ENCODE measurements at places on chromosomes 2 and 18.

- DNase-seq = no peak
Observed at GRCh38 chr2:205637779-205638503, 44.4 kb upstream of the NRP2 start.

- DNase-seq = no peak
Observed at GRCh38 chr2:173355866-173356508, 1.3 kb downstream of the CDCA7 start.

GRCh38 chr2:230742781-230743180 is 30.1 kb downstream of the CAB39 start:
- DNase-seq = no peak

DNA sequence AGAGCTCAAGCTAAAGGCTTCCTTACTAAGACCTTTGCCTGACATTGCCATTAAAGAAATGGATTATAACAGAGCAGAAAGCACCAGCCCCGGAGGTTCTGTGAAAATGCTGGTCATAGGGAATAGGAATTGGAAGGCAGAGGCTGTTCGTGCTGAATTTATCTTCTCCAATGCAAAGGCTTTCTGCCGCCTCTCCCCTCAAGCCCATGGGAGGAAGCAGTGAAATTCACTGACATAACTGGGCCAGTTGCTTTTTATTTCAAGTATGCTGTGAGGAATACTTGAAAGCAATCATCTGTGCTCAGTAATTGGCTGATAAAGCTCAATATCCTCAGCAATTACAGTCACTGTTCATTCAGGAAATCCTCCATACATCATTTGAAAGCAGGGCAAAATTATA is 85.4 kb upstream of the LINC00305 start:
- no peak for DNase-seq

- no peak for DNase-seq
Observed at GRCh38 chr2:172013396-172013795, 13.6 kb downstream of the METAP1D start.

- no peak for DNase-seq
Observed at GRCh38 chr18:402129-402528, 98.4 kb downstream of the COLEC12 start.

DNA sequence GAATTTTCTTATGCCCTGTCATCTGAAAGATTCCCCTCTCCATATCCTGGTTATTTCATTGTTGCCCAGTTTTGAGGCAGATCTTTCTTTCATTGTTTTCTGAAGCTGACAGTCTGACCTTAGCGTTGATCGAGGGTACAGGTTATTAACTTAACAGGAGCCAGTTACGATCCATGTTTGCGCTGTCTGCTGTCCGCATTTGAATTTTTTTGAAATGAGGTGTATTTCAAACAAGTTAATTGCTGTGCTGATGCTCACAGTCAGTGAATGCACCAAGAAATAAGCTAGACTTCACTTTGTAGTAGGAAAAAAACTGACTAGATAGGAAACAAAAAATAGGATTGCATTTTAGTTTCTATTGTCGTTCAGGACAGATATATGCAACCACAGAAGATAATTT is 34.8 kb upstream of the SPAG16 start:
- DNase-seq = no peak

GRCh38 chr2:225425284-225425683 is 25.8 kb downstream of the NYAP2 start:
- DNase-seq = no peak

DNA sequence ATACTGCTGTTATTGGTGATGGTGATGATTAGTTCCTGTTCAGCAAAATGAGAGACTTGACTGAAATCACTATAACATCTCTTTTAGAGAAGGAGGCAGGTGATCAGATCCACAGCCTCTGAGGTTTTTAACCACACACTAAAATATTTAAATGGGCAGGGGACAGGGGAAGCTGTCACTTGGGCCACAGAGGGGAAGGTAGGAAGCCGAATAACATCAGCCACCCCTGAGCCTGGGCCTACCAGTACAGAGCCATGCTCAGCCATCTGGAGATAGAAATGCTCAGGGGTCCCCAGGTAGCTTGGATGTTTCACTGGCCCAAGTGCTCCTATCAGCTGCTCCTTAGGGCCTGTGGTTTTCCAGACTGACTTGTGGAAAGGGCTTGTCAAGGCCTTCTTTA is 122.3 kb downstream of the MRO start:
- DNase-seq = no peak

- DNase-seq = no peak
Observed at GRCh38 chr2:158719403-158719802, 75.7 kb upstream of the DAPL1 start.

DNA sequence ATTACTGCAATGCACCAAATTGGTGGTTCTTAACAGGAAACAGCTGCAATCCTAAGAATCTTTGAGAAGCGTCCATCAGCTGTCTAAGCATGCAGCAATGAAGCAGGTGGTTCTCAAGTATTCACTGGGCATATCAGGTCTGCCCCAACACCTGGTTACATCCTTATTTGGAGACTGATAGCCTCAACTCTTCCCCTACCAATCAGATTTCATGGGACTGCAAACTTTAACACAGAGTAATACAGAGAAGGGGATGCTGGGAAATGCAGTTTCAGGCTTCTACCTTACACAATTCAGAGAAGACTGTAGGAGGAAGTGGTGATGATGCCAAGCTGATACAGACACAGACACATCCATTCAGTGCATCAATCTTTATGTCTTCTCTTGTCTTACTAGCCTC is 240.5 kb downstream of the BCL2 start:
- DNase-seq = no peak

GRCh38 chr2:222504719-222505118 is 80.4 kb downstream of the SGPP2 start:
- no peak for DNase-seq

- no peak for DNase-seq
Observed at GRCh38 chr2:69335311-69335710, 51.7 kb downstream of the GFPT1 start.

DNA sequence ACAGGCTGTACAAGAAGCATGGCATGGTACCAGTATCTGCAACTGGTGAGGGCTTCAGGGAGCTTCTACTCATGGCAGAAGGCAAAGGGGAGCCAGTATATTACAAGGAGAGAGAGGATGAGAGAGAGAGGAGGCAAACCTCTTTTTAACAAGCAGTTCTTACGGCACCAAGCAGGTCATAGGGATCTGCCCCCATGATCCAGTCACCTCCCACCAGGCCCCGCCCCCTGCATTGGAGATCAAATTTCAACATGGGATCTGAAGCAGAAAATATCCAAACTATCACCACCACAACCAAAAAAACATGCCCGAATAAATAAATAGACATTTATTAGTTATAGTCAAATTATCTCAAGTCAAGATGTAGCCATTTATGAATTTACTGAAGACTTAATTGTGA is 14.5 kb upstream of the SLC35F5 start:
- no peak for DNase-seq

DNA sequence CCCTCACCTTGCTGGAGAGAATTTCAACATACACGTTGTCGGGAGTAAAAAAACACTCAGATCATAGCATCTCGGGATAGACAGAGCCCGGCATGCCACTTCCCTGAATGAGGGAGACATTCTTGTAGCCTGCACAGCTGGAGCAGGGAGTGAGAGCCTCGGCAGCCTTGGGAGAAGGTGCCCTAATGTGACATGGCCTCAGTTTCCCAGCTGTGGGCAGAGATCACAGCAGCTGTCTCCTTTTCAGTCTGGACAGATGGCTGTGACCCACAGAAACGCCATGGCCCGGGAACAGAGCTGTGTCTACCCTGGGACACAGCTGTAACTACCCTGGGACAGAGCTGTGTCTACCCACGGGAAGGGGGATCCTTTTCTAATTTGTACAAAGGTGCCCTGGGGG is 55.9 kb downstream of the HS1BP3 start:
- no peak for DNase-seq

GRCh38 chr18:67081482-67082211 is 434.9 kb downstream of the DSEL start:
- no peak for DNase-seq

GRCh38 chr2:240229603-240230235 is 89.3 kb upstream of the OTOS start:
- DNase-seq = no peak

- no peak for DNase-seq
Observed at GRCh38 chr2:66696374-66696773, 261.4 kb downstream of the MEIS1 start.

- DNase-seq = no peak
Observed at GRCh38 chr2:118127250-118127649, 39.0 kb downstream of the INSIG2 start.

- no peak for DNase-seq
Observed at GRCh38 chr2:214774108-214774507, 35.4 kb downstream of the BARD1 start.

- no peak for DNase-seq
Observed at GRCh38 chr2:203720915-203721672, 14.7 kb downstream of the CD28 start.

GRCh38 chr18:44736664-44737380 is 56.1 kb downstream of the SETBP1 start:
- no peak for DNase-seq

GRCh38 chr2:96847586-96847985 is 3.8 kb upstream of the ANKRD23 start:
- DNase-seq = no peak

GRCh38 chr18:76446321-76447257 is 48.5 kb downstream of the ZNF516 start:
- no peak for DNase-seq

GRCh38 chr2:118638453-118638852 is 209.0 kb downstream of the EN1 start:
- DNase-seq = no peak

DNA sequence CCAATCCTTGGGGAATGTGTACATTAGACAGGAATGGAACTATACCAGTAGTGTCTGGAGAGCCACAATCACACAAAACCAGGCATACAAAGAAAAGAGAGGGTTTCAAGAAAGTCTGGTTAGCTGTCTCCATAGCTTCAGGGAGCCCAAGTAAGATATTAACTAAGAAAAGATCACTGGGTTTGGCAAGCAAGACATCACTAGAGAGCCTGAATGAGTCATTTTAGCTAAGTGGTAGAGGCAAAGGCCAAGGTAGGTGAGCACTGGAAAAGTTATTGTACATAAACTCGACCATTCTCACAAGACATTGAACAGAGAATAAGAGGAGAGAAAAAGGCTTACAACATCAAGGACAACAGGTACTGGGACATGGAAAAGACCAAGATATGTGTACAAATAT is 143.8 kb upstream of the ARL4C start:
- no peak for DNase-seq

DNA sequence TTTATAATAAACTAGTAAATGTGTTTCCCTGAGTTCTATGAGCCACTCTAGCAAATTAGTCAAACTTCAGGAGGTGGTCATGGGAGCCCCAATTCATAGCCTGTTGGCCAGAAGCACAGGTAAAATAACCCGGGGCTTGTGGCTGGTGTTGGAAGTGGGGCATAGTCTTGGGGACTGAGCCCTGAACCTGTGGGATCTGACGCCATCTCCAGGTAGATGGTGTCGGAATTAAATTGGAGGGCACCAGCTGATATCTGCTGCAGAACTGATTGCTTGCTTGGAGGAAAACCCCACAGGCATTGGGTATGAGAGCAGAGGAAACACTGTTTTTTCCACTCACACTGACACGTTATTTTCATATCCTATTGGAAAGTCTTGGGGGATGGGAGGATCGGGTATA is 14.1 kb downstream of the NMS start:
- DNase-seq = no peak

DNA sequence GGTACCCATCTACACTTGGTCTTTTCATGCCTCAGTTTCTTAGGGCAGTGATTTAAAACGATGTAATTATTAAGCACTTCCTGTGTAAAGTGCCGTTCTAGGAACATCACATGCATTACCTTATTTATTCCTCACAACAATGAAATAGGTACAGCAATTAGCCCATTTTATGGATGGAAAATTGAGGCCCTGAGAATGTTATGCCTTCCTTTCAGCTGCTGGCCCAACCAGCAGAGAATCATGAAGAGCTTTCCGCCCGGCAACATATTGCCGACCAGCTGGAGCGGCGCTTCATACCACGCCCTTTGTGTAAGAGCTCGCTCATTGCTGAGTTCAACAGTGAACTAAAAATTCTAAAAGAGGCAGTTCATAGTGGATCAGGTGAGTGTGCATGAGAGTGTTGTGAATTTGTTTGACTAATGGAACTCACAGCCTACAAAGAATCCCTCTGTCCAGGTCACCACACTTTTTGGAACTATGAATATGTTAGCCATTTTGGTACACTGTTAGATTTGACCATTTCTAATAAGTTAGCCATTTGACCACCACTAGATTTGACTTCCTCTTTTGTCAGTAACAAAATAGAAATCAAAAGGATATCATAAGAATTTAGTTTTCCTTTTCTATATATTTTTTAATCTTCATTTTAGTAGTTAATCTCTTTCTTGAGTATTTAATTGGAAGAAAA is 25.6 kb upstream of the RPE start:
- DNase-seq = no peak

DNA sequence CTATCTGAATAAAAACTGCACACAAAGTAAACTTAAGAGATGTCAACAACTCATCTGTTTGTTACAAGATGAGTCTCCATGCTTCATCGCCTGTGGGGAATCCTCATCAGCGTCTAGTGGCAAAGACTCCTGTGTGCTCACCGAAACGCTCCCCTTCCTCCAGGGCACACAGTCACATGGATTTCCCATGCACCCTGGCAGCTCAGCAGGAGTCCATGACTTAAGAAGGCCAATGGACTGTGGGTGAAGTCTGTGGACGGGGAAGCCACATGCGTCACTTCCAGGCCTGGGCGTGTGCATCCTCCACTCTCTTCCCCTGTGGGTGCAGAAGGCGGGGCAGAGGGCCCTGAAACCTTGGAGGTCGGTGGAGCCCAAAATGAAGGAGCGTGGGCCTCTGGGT is 41.1 kb downstream of the ID2 start:
- DNase-seq = no peak

- DNase-seq = no peak
Observed at GRCh38 chr2:64661741-64662169, 8.0 kb upstream of the SERTAD2 start.

GRCh38 chr2:43136011-43136799 is 90.2 kb downstream of the ZFP36L2 start:
- DNase-seq = no peak

DNA sequence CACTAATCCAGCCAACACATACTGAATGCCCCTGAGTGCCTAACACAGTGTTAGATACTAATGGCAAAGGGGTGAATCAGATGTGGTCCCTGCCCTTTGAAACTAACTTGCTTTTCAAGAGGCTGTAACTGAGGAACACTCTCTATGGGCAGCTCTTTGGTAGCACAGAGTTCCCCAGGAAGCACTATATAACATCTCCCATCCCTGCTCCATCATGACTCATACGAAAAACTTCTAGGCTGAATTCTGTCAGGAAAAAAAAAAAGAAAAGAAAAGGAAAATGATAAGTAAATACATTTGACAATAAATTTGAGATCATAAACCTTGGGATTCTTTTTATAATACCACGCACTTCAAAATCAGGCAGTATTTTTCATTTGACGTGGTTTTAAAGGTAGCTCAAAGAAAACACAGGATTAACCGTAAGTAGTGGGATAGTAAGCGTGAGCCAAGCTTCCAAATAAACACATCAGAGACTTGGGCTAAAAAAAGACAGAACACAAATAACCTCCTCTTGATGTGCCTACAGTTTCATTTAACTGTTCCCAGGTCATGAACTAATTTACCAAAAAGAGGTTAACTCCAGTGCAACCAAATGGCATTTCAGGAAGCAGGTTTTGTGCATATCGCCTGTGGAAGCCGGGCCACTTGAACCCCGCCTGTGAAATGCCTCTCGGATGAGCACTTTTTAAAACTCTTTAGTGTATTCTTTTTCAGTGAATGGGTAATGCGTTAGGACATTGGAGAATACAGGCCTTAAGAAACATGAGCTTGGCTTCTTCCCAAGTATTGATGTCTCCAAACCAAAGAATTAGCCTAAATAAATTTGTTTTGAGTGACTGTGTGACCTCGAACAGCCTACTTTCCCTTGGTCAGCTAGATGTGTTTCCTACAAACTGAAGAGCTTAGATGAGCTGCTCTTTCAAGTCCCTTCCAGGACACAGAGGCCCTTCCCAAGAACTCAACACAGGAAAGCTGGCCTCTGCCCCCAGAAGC is 42.0 kb downstream of the RDH14 start:
- no peak for DNase-seq

Measured in NCI-H446 treated with DMSO at 0.1 percent for 48 hours (cell line).